NCI-H1417 treated with DMSO at 0.1 percent for 48 hours (cell line): ENCODE measurements at places on chromosomes 5 and 9.

- DNase-seq: no peak
These were observed 75.1 kb upstream of the STXBP1 start for GRCh38 chr9:127537014-127537413.

DNA sequence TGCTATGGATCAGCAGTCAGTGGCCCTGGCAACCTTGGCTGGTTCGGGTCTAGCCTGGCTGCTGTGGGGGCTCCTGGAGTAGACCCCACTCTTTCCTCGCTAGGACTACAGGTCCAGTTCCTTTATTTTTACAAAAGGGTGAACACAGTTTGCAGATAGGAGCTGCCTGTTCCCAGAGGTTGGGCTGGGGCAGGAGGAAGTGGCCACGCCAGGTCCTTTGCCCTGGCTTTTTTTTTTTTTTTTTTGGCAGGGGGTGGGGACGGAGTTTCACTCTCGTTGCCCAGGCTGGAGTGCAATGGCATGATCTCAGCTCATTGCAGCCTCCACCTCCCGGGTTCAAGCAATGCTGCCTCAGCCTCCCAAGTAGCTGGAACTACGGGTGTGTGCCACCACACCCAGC is 7.9 kb downstream of the SLC2A6 start:
- no peak for DNase-seq

DNA sequence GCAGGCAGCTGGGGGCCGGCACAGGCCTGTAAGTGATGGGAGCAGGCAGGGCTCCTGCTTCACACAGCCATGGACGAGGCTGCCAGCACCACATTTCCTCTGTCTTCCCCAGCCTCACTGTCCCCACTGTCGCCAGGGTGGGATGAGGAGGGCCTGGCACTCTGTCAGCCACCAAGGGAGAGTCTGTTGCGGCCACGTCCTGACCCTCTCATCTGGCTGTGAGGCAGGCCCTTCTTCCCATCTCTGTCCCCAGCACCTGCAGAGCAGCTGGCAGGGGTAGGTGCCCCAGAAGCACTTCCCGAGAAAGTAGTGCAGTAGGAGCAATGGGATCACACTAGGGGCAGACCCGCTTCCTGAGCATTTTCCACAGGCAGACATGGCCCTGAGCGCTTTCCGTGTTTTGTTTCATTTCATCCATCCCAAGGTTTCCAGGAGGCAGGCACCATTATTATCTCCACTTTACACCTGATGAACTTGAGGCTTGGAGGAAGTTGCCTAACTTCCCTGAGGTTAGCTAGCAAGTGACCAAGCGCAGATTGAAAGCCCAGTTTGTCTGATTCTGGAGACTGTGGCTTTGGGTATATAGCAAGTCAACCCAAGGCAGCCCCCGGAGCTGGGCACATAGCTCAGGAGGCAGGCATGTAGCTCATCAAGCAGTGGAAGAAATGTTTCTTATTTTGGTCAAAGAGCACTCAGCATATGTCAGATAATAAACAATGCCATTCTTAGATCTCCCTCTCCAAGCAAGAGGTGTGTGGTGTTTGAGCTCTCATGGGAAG is 202.4 kb downstream of the DAB2IP start:
- DNase-seq: no peak

DNA sequence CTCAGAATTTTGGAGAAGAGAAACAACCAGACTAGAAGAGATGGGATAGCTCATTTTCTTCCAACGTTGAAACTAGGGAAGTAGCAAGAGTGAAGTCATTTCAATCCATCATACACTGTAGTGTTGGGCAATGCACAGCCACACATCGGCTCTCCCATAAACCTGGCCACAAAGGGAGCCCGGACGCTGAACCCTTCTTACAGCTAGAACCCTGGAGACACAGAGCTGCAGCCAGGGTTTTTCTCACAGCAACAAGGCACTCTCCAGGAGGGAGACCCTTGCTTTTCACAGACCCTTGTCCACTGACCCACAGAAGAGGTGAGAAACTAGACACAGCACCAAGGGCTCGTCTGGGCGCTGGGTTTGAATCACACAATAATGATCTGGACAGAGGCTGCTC is 101.4 kb upstream of the FSTL4 start:
- DNase-seq: no peak
